ENCODE measurements at places on chromosomes 6 and 20.

- DNase-seq = no peak
Observed at GRCh38 chr6:5781019-5781418, 225.7 kb downstream of the NRN1 start.

- no peak for DNase-seq
Observed at GRCh38 chr20:46900086-46900485, 5.4 kb downstream of the EYA2 start.

DNA sequence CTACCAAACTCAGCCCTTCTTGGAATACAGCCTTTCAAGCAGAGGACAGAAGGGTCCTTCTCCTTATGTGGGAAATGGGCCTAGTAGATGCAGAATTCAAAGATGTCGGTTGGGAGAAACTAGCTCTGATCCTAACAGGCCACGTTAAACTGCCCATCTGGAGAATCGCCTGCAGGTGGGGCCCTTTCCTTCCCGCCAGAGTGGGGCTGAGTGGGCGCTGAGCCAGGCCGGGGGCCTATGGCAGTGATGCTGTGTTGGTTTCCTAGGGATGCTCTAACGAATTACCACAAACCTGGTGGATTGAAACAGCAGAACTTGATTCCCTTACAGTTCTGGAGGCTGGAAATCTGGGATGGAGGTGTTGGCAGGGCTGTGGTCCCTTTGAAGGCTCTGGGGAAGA lies 9.1 kb downstream of the MAPK13 start:
- no peak for DNase-seq

DNA sequence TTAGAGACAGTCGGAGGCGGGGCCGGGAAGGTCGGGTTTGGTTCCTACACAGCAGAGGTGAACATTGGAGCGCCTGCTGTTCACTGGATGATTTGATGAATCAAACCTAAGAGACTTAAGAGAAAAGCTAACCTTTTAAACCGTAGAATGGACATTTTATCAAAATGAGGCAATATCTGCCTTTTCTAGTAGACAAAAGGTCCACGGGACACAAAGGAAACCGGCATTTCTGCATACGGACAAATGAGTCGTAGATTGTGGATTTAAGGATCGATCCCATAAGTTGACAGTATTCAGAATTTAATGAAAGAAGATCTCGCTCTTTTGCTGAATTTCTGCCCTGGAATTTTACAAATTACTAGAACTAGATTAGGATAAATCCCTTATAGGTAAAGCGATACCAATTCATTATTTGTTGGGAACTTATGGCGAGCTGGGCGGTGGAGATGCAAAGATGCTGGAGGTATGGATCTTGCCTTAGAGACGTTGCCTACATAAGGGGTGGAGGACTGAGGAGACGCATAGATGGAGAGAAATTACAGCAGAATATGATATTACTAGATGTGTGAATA lies 400 bp downstream of the PAK1IP1 start:
- no peak for DNase-seq

- DNase-seq = no peak
Observed at GRCh38 chr6:56915832-56916231, 39.1 kb upstream of the BEND6 start.

- DNase-seq = no peak
Observed at GRCh38 chr6:128422871-128423270, 97.5 kb downstream of the PTPRK start.

All from HCT116 (cell line).